ENCODE measurements at places on chromosomes 11 and 22. TPM values are rescaled to one million over a fixed set of nuclear protein-coding genes. Genes with fewer than 3 reads are reported as not detected.

The RHOG gene
- 21.7 TPM for total RNA-seq

The PTPRJ gene
- total RNA-seq = 5.5 TPM

The GPHA2 gene
- total RNA-seq = not detected

The ANKK1 gene
- total RNA-seq = 0.15 TPM

The OR51G2 gene
- total RNA-seq = not detected

The RASGRP2 gene
- 0.50 TPM for total RNA-seq

The FGF19 gene
- not detected for total RNA-seq

The TSGA10IP gene
- total RNA-seq = 0.33 TPM

The LRRN4CL gene
- 89.6 TPM for total RNA-seq

The TSKU gene
- total RNA-seq = 7.3 TPM

The TRIM48 gene
- not detected for total RNA-seq

The CADM1 gene
- total RNA-seq = 6.5 TPM

The EHBP1L1 gene
- 79.7 TPM for total RNA-seq

The TNNI2 gene
- not detected for total RNA-seq

The KCNE3 gene
- 1.0 TPM for total RNA-seq

The CSKMT gene
- 7.8 TPM for total RNA-seq

The PANX2 gene
- 0.17 TPM for total RNA-seq

The PRRG4 gene
- total RNA-seq = 0.15 TPM

The SCGB2A2 gene
- total RNA-seq = not detected

Measured in smooth muscle cell of trachea (primary cell).